IPS DF 19.7 (cell line): ENCODE measurements at places on chromosomes 7 and 10.

DNA sequence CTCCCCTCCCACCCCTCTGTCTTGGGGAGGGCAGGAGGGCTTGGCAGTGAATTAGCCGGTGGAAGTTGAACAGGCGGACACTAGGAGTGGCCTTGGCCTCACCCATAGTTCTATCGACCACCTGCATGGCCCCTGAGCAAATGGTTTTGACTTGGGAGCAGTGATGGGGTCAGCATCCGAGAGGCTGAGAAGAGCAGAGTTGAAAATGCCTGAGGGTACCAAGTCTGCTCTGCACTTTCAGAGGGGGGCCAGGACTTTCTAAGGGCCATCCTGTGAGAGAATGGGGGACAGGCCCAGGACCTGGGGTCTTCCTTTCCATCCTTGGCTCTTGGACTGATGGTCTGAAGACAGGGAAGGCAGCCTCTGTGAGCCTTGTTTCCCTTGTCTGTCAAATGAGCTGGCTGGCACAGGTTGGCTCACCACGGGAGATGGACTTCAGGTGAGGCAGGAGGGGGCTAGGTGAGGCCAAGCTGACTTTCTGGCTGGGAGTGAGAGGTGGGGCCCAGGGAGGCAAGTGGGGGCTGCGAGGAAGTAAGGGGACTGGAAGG is 29.4 kb downstream of the CDH23 start:
- DNase-seq, result no peak

DNA sequence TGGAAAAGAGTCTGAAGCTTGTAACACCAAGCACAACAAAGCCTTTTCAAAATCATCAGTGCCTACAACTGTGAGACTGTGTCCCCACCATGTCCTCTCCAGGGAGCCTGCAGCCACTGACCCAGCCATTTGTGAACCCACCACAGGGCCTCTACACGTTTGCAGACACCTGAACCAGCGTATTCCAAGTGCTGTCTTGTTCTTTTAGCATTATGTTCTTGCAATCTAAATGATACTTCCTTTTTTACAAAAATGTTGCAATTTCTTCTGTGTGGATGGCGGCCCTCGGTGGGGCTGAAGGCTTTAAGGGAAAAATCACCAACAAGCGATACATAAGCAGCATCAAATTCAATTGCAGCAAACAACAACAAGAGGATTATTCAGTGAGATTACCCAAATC is 403.2 kb upstream of the MGMT start:
- DNase-seq, result no peak

- DNase-seq, result no peak
Measured at GRCh38 chr7:27247452-27248426, 5.1 kb downstream of the EVX1 start.

GRCh38 chr10:47366181-47366631 is 17.9 kb downstream of the ZNF488 start:
- DNase-seq, result no peak

DNA sequence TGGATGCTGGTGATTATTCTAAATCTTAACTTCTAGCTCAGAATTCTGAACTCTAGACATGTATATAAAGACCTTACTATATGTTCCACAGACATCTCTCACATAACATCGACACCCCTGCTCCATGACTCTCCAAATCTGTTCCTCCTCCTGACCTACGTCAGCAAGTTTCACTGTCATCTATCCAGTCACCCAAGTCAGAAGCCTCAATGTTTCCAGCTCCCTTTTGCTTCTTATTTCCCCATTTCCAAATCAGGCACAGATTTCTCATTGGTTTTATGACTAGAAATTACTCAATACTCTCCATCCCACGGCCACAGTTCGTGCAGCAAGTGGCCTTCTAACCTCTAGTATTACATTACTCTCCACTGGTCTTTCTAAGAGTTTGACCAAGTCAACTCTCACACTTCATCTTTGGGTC is 28.5 kb downstream of the EPC1 start:
- no peak for DNase-seq
